ENCODE measurements at places on chromosomes 7 and 10.

GRCh38 chr7:157255201-157255606 is 81.6 kb upstream of the DNAJB6 start:
- DNase-seq, result no peak

- no peak for DNase-seq
Observed at GRCh38 chr10:5543623-5544022, 18.9 kb downstream of the CALML3 start.

GRCh38 chr10:17435187-17435586 is 19.2 kb downstream of the ST8SIA6 start:
- DNase-seq, result no peak

- no peak for DNase-seq
Observed at GRCh38 chr10:19815036-19815730, 1.0 kb upstream of the PLXDC2 start.

GRCh38 chr10:70206762-70207161 is 26.5 kb downstream of the PPA1 start:
- no peak for DNase-seq

DNA sequence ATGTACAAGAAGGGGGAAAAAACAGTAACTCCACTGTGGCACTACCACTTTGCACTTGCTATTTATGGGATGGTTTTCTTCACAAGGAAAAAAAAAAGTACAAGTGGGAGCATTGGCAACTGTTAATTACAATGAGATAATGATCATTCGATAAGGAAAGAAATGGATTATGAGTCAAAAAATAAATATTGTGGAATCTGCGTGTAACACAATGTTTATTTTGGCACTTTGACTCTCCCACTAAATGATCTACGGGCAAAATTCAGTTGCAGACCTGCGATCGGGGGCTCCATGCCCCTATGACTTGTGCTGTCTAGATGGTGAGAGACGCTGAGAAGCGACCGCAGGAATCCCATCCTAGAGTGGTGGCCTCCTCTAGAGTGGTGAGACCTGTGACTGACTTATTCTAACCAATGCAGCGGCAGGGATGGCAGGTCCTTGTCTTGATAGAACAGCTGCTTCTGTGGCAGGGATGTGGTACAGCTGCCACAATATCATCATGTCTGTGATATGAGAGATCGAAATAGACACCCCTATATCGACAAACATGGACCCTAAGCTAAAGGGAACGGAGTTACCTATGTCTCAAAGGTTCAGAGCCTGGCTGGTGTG is 345.0 kb upstream of the KLF6 start:
- DNase-seq, result no peak

GRCh38 chr10:121503587-121504051 is 94.6 kb downstream of the FGFR2 start:
- no peak for DNase-seq
